ENCODE measurements at places on chromosomes 13 and 19.
A peak's percentile ranks its signal among the peaks of the same experiment; 100 is the strongest.

DNA sequence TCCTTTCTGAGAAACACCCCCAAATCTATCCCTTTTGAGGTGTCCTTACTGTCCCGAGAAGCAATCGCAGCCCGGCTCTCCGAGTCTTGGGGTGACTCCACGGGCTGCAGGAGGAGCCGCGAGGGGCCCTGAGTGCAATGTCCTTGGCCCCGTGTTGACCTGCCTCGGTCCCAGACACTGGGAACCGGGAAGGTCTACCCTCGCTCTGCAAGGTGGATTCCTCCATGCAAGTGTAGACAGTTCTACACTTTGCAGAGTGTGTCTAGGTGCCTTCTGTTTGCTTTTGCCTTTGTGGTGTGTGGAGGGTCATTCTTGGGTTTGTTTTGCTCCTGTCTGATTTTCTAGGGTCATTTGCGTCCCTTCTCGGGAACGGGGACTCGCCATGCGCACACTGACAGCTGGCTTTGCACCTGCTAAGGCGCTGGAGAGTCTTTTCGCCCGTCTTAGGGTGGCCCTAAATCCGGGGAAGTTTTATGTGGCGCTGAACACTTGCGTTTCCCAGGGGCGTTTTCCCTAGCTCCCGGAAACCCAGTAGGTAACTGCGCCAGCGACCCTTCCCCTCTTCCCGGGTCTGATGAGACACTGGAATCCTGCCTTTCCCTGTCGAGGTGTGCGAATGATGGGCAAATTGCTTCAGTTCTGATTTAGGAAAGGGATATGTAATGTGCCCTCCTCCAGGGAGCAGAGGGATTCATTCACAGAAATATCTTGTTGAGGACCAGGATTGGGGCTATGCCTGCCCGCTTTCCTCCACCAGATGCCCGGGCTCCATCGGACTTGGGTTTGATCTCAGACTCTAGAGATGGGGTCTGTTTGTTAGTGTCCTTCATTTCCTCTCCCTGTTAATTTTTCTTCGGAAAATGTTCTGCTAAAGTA is 755 bp downstream of the SERTM1 start:
- DNase-seq, result no peak

- no peak for DNase-seq
These were observed 385.1 kb downstream of the IRS2 start for GRCh38 chr13:109401307-109401706.

- DNase-seq, result no peak
These were observed 5.6 kb upstream of the SMAD9 start for GRCh38 chr13:36925603-36926002.

DNA sequence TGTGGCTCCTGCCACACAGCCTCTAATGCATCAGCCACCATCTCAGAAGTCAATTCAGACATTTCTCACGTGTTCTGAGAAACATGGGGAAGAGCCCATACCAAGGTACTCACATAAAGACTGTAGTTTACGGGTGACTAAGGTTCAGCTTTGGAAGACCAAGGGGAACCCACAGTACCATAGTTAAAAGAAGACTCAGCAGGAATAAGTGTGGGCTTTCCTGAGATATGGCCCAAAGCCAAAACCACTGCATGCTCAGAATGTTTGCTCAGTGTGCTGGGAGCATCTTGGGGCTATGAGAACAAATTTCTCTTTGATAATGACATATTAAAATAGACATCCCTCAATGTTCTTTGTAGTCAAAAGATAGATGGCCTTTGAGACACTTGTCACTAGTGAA is 283.8 kb downstream of the DCT start:
- DNase-seq, result no peak

- no peak for DNase-seq
These were observed 13.8 kb downstream of the TGFB1 start for GRCh38 chr19:41339936-41340335.

DNA sequence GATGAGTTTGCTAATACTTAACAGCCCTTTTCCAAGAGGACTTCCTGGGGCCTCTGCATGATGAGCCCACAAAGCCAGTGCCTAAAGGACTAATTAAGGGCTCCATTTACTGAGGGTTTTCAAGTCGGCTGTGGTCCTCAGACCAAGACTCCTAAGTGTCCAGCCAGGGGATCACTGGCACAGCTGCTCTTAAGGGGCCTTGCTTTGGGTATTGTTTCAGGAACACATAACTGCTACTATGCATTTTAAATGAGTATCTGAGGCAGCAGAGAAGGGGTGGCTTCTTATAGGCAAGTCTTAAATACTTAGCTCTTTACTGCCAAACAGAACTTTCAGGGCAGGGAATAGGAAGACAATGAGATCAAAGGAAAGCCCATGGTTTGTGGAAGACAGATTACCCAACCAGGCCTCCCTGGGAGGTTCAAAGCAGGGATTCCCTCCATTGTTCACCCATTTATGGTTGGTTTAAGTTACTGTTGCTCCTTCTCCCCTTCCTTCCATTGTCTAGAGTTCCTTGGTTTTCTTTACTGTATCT is 61.9 kb downstream of the TNFRSF19 start:
- DNase-seq, result no peak

DNA sequence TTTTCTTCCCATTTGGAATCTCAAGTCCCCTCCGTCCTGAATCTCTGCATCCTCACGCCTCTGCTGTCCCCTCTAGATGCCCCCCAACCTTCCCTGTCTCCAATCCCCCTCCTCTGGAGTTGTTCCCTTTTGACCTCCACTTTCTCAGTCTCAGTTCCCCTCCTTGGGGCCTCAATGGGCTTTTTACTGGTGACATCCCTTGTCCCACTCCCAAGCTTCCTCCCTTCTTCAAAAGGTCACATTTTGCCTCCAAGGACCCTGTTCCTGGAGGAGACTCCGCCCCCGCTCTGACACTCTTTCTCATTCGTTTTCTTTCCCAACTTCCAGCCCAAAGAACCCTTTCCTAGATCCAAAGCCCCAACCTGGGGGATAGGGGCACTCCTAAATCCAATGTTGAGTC is 1.0 kb downstream of the AP2S1 start:
- DNase-seq, result no peak

- DNase-seq, result no peak
These were observed 18.3 kb downstream of the ATP4B start for GRCh38 chr13:113639616-113640262.

GRCh38 chr13:85383291-85383690 is 415.9 kb downstream of the SLITRK6 start:
- no peak for DNase-seq

GRCh38 chr13:44768775-44769581 is 192.8 kb upstream of the TSC22D1 start:
- no peak for DNase-seq

DNA sequence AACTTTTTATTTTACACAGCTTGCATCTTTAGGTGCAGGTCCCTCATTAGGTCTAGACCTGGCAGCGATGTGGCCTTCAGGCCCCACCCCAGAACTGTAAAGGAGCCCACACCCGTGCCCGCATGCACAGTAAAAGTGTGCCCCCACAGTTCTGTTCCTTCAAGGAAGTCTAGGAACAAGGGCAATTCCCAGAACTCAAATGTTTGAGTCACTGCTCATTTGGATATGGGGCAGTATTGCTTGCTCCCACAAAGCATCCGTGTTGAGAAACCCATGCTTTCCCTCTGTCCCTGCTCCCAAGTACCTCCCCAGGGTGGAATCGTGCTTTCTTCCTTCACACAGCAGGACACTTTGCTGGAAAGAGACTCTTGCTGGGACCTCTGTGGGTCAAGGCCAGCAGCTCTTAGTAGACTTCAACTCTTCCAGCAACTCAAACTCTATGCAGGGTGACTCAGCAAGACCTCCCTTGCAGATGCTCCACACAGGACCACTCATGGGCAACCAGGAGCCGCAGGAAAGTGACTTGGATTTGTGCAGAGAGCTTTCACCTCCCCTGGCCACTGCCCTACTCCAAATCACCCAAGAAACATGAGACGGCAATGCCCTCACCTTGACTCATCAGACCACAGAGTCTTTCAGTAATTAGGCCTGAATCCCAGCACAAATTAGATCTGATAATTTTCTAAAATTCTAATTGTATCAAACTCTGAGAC is 12.3 kb downstream of the SLC7A1 start:
- no peak for DNase-seq

GRCh38 chr19:55283548-55284377 is at the start of gene BRSK1:
TSS of gene BRSK1 (plus strand) at chr19:55283997. CDS start at chr19:55284443, 446 bp downstream.
- peak; percentile 20 for DNase-seq

- DNase-seq, result no peak
These were observed 11.6 kb upstream of the OR1M1 start for GRCh38 chr19:9075064-9075949.

- no peak for DNase-seq
These were observed 97.6 kb upstream of the MIR17HG start for GRCh38 chr13:91249861-91250260.

DNA sequence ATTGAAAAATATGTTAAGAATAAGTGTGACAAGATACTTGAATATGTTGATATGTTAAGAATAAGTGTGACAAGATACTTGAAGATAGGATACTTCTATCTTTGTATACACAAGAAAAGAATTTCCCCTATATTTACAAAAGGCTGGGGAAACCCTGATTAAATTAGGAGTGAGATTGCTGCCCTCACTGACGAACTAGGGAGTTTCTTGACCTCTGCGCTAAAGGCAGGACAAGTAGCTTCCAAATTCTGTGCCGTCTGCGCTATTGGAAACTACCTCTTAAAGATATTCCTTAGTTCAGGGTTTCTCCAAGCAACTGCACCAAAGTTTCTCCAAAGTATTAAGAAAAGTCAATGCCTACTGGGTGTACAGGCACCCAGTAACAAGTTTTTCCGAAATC is 730 bp downstream of the ZNF260 start:
- no peak for DNase-seq

DNA sequence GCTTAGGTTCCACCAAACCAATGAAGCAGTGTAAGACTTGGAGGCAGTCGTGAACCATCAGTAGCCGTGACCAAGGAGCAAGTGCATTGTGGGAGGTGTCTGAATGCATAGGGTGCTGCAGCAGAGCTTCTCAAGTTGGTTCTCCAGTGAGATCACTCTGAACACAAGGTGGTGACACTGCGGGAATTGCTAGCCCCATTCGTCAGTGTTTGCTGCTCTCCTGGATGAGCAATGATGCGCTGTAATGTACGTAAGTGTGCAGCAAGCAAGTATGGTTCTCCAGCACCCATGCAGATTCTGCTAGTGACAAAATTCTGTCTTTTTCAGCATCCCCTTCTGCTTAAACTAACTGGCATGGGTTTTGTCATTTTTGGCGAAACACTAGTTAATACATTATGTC is 97.6 kb upstream of the HTR2A start:
- no peak for DNase-seq

DNA sequence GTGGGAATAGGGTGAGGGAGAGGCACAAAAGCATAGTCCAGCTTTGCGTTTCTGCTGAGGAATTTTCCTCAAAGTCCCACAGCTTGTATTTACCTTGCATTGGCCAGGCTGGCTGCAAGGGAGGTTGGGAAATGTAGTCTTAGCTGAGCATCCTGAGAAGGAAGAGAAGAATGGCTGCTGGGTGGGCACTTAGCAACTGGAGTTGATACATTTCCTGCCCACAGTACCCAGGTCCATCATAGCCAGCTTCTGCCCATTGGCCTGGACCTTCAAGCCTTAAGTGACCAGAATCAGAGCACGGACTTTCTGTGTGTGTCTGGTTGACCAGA is 112.4 kb downstream of the SIPA1L3 start:
- no peak for DNase-seq

GRCh38 chr19:18798384-18799352 is 7.6 kb upstream of the COMP start:
- no peak for DNase-seq

GRCh38 chr13:42893214-42893671 is 98.8 kb downstream of the EPSTI1 start:
- no peak for DNase-seq

DNA sequence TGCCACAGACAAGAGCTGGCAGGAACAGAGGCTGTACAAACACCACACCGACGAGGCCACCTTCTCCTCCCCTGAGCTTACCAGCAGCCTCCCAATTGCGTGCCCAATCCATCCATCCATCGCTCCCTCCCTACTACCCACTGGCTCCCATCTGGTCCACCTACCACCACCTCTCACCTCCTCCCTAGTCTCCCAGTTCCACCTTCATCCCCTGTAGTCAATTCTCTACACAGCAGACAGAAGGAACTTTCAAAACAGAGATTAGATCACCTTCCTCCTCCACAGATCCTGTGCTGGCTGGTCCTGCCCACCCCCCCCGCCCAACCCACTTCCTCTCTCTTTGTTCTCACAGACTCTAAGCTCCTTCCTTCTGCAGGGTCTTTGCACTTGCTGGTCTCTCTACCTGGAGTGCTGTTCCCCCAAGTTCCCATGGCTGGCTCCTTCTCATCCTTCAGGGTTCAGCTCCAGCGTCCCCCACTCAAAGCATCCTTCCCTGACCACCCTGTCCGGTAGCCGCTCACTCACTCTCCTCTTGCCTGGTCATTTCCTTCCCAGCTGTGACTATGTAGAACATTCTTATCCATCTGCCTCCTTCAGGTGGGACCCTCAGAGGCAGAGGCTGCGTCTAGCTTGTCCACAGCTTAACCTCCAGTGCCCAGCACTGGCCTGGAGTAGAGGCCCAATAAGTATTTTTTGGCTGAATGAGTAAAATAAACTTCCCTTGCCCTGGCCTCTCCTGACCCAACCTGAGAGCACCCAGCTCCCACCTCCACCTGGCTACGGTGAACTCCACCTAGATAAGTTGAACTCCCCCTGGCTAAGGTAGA is 23.0 kb downstream of the PIN1 start:
- DNase-seq, result peak; percentile 21

- DNase-seq, result no peak
These were observed 58.8 kb upstream of the C1QTNF9B start for GRCh38 chr13:23956106-23956505.

DNA sequence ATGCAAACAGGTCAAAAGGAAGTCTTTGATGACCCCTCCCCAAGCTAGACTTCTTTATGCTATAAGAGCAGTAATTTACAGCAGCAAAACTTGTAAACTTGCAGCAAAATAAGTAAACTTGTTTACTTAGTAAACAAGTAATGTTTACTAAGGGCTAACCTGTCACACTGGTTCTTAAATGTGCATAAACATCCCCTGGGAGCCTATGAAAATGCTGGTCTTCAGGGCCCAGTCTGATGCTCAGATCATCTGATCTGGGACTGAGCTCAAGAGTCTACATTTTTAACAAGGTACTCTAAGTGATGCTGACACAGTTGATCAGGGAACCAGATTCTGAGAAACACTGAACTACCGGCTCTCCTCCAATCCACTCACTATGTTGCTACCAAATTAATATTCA is 53.4 kb downstream of the MTMR6 start:
- DNase-seq, result no peak
